Foreskin fibroblast (primary cell): ENCODE measurements at places on chromosomes 16 and 17.

DNA sequence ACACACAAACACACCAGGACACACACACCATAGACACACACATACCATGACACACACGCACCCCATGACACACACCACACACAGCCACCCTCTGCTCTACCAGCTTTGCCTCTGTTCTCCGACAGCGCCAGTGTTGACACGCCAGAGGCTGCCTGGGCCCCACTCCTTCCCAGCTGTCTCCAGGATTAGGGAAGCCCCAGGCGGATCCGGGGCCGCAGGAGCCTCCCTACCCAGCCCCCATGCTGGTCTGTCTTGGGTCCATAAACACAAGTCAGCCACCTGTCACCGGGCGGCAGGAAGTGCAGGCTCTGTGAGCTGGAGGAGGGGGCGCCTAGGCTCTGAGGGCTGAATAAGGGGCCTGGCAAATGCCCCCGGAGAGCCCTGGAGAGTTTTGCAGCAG lies 10.5 kb downstream of the TBC1D16 start:
- DNase-seq: peak; percentile 35

DNA sequence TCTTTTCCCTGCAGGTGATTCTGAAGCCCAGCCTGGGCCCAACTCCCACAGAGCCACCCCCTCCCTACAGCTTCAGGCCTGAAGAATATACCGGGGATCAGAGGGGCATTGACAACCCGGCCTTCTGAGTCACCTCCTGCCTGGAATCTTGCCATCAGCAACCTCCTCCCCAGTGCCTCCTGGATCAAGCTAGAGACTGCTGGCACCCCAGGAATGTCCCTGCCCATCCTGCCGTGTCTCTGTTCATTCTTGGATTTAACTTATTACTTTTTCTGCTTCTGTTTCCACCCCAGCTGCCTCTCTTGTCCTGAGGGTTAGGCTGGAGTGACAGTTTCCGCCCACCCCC lies 4.9 kb downstream of the TMEM92 start:
- no peak for DNase-seq

DNA sequence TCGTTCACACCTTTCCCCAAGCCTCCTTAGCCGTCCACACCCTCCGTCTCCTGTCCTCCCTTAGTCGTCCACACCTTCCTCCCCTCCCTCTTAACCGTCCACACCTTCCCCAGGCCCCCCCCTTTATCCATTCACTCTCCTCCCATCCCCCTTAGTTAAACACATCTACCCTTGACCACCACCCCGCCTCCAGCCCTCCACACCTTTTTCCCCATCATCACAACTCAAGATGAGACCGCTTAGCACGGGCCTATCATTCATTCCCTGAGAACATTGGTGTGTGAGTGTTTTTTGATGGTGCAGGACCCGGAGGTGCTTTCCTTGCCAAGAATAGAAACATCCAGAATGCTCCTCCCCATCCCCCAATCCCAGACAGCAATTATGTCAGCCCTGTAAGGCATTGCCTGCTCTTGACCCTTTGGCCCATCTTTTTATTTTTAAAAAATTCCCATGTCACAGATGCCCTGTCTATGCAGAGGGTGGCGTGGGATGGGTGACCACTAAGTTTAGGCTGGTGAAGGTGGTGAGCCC lies 1.4 kb downstream of the TENT4B start:
- DNase-seq: no peak

GRCh38 chr16:4060009-4060408 lies 56.2 kb downstream of the ADCY9 start:
- DNase-seq: no peak

DNA sequence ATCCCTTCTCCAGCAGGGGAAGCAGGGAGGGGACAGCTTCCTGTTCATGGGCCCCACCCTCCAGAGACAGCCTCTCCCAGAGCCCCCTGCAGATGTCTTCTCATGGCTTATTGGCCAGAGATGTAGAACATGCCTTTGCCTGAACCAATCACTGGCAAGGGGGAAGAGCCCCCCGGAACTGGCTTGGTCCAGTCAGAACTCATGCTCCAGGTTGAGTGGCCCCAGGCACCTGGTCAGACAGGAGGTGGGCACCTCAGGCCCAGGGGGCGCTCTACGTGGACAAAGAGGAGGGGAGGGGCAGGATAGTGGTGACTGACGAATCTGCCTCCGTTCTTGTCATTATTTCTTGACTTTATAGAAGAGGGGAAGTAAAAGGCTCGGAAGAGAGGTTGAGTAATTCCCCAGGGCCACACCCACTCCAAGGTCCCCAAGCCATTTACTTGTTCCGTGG lies 23.6 kb downstream of the RAB11FIP4 start:
- no peak for DNase-seq

DNA sequence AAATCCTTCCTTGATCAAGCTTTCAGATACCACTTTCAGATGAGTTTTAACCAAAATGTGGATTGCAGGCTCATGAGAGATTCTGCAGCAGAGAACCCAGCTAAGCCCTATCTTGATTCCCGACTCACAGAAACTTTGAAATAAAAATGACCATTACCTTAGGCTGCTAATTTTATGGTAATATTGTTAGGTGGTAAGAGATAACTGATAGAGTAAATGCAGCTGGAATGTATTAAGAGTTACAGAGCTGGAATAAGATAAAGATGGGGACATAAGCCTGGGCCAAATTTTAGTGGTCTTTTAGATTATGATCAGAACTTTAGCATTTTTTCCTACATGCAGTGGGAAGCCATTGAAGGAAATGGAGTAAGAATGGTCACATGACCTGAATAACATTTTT lies 1074.0 kb downstream of the CDH11 start:
- DNase-seq: no peak

- no peak for DNase-seq
These were observed 8.0 kb downstream of the PIGQ start for GRCh38 chr16:577796-578195.

DNA sequence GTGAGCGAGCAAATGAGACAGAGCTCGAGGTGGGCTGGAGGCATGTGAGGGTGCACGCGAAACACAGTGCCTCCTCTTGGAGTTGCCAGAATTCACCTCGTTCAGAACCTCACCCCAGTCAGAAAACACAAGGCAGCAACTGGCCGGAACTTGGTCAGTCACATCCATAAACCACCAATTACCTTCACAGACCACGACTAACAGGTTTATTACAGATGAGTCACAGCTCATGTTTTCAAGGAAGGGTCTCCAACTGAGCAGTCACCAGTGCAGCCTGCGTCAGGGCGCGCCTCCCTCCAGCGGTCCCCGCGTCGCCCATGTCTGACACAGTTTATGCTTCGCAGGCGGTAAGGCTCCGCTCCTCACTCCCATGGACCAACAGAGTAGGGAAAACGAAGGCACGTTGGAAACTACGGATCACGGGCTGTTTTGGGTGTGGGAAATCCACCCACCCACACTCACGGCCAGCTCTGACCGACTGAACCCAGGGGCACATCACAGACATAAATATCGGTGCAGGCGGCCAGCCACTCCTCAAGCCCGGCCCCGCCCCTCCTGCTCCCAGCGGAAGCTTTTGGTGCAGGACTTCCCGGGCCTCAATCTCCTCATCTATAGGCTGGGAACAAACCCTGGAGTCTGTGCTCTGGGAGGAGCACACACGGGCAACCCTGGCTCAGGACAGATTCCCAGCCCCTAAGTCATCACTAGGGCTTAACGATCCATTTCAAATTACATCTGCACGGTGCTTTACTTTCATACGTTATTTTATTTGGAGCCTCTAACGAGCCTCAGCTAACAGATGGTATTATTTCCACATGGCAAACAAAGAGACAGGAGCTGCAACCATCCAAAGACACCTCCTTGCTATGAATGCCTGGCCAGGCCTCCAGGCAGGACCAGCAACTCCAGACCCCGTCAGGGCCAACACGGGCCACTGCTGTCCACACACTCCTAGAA lies 126.3 kb downstream of the ZNF778 start:
- no peak for DNase-seq

DNA sequence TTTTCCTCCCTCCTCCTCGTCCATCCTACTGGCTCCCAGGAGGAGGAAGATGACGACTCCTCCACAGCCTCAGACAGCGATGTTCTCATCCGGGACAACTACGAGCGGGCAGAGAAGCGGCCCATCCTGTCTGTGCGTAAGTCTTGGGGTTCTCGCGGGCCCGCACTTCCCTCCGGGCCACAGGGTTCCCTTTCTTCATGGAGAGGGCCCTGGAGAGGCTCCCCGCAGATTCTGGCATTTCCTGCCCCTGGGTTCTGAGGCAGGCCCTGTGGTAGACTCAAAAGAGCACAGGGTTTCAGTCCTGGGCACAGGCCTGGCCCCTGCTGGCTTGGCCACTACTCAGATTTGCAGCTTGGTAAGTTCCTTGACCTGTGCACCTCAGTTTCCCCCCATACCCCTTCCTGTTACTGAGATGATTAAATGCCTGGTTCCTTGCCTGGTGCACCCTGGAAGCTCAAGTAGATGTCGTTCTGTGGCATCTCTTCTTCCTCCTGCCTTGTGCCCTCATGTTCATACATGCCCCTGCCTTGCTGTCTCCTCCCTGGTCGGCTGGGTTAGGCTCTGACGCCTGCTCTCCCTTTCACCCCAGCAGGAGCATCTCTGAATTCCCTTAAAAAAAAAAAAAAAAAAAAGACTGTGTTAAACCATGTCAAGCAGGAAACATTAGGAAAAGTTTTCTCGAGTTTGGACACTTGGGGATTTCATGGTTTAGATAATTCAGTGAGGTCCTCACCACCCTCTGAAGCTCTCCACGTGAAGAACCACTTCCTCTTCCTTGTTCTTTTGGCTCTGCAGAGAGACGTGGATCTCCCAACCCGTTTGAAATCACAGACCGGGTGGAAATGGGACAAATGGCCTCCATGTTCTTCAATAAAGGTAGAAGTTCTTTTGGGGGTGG lies 14.3 kb upstream of the NAT9 start:
- no peak for DNase-seq

DNA sequence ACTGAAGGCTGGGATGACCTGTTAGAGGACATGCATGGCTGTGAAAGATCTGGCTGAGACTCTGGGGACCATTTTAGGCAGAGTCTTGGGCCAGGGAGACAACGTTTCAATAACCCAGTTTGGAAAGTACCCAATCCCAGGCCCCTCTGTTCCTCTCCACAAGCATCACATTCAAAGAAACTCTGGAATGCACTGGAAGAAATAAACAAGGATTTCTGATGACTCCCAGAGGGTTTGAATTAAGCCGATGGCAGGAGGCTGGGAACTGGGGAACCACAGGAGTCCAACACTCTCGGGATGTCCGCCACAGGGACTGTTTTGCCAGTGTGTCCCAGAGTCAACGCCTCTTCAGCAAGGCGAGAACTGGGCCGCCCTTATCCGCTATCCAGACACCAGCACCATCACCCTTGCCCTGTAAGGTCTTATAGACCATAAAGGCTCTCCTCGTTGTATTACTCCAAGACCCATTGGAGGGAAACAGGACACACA lies 3.3 kb downstream of the PMP22 start:
- peak; percentile 58 for DNase-seq

DNA sequence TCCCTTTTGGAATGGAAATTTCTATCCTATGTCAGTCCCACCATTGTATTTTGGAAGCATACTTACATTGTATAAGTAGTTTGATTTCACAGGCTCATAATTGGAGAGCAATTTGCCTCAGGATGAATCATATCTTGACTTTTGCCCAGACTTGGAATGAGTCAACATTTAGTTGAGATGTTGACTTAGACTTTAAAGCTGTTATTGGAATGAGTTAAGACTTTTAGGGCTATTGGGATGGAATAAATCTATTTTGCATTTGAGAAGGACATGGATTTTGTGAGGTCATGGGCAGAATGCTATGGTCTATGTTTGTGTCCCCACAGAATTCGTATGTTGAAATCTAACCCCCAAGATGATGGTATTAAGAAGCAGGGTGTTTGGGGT lies 12.2 kb upstream of the ZNF594 start:
- DNase-seq: peak; percentile 64

DNA sequence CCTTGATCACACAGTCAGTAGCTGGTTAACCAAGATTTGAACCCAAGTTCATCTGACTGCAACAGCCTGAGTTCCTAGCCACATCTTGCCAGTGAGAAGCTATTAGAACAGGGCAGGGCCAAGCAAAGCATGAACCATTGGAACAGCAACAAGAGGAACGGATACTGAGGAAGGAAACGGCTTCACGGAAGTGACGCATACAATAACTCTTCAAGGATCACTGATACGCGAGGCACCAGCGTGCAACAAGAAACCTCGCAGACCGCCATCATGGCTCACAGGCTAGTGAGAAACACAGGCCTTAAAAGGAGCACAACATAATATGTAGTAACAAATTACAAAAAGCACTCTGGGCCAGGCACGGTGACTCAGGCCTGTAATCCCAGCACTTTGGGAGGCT lies 114.9 kb downstream of the CDYL2 start:
- DNase-seq: no peak

- DNase-seq: no peak
These were observed 6.2 kb upstream of the TMEM94 start for GRCh38 chr17:75450270-75450669.

DNA sequence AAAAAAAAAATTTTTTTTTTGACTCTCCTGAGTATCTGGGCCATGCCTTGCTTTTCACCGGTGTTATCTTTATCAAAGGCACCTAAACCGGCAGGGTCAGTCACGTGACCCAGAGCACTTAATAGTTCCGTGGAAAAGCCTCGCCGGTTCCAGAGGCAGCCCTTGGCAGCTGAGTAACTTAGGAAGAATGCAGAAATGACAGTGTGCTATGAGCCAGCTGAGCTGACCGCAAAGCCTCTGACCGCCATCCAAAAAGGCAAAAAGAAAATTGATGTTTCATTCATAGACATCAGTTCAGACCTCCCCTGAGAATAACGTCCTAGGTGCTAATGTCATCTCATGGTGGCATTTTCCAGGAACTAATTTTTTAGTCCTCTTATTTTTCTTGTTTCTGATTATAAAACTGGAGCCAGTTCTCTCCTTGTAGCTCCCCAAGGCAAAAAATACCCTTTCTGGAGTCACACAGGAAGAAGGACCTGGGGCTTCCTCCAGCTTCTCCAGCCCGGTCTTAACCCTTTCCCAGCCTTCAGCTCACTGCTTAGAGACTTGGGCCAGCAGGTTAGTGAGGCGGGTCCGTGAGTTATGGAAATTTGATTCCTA lies 122.6 kb downstream of the SOCS1 start:
- peak; percentile 94 for DNase-seq

DNA sequence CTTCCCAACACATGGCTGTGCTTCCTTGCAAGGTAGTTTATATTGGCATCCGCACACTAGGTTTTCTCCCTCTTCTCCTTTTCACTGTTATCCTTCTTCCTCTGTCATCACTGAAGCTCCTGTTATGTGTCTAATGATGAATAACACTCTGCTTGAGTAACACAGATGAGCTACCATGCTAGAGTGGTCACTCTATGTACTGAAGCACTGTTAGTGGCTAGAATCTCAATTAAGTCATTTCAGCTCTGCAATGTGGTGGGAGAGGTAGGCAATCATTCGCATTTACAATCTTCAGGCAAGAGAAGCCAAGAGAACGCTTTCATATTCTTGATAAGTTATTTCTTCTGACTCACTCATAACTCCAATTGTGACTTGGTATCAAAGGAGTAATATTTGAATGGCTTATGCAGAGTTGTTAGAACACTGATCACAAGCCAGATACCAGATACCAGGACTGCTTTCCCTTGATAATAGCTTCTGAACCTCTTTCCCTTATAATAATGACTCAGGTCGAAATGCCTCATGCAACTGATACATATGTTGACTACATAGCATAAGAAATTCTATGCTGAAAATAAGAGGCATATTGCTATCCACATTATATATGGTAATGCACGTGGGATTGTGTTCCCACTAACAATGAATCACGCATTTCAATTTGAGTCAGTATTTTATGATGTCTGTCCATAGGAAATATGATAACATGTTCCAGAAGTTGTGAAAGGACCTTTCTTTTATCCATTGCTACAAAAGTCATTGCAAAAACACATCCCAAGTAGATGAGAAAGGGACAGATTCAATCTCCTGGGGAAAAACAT lies 158.0 kb upstream of the HS3ST3A1 start:
- no peak for DNase-seq
